Osteocyte (in vitro differentiated cells): ENCODE measurements at places on chromosomes 3 and 15. TPM values are rescaled to one million over a fixed set of nuclear protein-coding genes. Genes with fewer than 3 reads are reported as not detected.

The GRK7 gene
- total RNA-seq, result not detected in 2 replicates

- no peak for DNase-seq
- H3K27me3 ChIP-seq, result no peaks in the 10 kb centered on the region
- H3K4me3 ChIP-seq, result no peak overlapping the region
Observed at GRCh38 chr3:43162230-43163084, 56.6 kb upstream of the POMGNT2 start.

DNA sequence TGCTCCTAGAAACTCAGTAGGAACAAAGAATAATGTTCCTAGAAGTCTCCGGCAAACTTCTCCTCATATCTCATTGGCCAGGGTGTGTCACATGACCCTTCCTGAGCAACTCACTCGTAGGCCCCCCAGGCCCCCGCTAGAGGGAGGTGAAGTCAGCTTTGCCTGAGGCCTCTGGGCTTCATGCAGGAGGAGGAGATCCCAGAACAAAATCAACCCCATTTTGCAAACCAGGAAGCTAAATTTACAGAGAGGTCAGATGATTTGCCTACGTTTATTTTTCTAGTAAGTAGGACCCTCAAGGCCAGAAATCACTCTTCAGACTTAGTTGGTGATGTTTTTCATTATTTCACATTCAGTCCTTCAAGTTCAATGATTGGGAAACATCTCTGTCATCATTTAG is 99.1 kb downstream of the SSR3 start:
- no peak overlapping the region for H3K4me3 ChIP-seq
- H3K36me3 ChIP-seq, result no peaks in the 10 kb centered on the region
- peaks cover 6% of the 10 kb centered on the region for H3K4me1 ChIP-seq
- peaks cover 2% of the 10 kb centered on the region for H3K27me3 ChIP-seq

DNA sequence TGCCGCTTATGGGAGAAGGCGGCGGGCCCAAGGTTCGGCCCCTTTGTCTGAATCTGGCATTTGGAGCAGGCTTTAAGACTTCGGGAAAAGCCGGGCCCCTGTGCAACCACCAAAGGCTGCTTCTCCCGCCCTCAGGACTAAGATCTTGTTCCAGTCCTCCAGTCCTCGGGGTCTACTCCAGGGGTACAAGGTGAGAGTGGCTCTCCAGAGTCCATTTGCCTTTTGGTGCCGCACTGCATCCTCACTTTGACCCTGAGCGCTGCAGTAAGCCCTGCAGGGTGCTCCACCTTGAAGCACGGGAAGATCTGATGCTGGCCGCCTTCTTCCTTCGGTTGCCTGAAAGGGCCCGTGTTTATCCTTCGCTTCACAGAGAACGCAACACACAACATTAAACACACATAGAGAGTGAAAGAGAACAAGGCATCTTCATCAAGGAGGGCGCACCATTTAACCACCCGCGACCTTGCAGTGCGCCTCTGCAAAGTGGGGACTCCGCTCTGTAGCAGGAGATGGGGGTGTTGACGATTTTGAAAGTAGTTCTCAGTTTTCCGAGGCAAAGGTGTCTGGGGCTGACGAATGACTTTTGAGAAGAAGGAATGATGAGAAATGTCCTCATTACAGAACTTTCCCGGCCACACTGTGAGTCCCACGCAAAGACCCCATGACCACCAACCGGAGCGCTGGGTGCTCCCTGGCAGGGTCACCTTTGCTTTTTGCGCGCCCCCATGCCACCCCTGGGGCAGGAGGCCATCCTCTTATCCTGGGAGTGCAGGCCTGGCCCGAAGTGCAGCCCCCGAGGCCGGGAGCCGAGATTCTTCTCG is 1.0 kb downstream of the PIGZ start:
- no peak overlapping the region for H3K27ac ChIP-seq
- DNase-seq, result no peak
- H3K36me3 ChIP-seq, result peaks cover 4% of the 10 kb centered on the region
- H3K27me3 ChIP-seq, result no peaks in the 10 kb centered on the region
